Right ventricle myocardium inferior (tissue), 1 donor: ENCODE measurements at places on chromosomes 11 and 22.
A peak's percentile ranks its signal among the peaks of the same experiment; 100 is the strongest.

DNA sequence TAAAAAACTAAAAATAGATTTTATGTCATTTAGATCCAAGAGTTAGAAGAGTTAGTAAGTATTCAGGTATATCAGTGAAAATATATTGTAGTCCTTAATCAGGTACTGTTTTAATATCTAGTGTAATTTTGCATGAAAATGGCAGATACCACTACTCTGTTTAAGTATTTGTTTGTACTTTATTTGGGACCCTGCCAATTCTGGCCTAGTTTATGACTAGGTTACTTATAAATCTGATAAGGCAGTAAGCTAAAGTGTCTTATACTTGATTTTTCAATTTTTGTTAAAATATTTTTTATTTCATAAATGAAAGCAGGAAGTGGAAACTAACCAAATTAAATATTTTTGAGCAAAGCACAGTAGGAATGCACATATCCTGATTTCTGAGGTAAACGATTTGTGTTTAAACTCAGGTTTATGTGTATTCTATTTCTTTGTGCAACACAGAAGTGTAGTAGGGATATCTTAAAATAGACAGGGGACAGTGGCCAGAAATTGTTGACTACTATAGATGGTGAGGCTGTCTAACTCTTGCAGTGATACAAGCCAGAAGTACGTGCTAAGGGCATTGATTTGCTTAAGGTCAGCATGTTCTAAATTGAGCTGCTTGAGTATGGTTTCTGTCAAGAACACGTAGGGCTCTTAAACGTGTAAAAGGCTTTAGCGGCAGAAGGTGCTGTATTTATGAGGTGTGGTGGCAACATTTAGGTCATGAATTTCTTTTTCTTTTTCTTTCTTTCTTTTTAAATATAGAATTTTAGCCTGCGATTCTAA, 34.0 kb downstream of the HIPK3 start:
- DNase-seq: no peak

DNA sequence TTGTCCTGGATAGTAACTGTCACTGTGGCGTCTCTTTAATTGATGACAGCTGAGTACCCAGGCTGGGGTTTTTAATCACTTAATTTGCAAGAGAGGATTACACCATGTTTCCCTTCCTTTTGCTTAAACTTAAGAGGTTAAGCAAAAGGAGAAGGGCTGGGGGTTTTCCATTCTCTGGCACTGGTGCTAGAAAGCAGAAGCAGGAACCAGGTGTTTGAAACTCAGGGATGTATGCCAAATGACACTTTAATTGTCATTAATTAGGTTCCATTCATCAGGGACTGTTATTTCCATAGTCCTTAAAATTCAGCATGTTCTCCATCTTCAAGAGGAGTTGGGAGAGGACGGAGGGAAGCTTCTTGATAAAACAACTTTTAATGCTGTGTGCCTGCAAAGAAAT, 746.2 kb downstream of the NELL1 start:
- DNase-seq: no peak

- DNase-seq: no peak
Measured at GRCh38 chr11:65432100-65432650, 9.6 kb downstream of the NEAT1 start.

GRCh38 chr22:17422736-17423343, 53.6 kb downstream of the CECR2 start:
- DNase-seq: no peak

- no peak for DNase-seq
Measured at GRCh38 chr11:123640029-123640428, 14.4 kb downstream of the SCN3B start.

GRCh38 chr11:14334893-14335292, 24.1 kb downstream of the RRAS2 start:
- DNase-seq: no peak

DNA sequence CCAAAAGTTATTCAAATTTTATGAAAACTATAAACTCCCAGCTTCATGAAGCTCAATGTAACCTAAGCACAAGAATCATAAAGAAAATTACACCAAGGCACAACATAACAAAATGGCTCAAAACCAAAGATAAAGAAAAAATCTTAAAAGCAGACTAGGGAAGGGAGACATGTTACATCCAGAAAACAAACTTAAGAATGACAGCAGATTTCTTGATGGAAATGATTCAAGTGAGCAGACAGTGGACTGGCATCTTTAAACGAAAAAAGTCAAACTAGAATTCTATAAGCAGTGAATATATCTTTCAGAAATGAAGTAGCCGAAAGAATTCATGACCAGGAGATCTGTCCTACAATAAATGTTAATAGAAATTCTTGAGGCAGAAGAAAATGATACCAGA, 75.6 kb downstream of the SHANK2 start:
- DNase-seq: no peak

DNA sequence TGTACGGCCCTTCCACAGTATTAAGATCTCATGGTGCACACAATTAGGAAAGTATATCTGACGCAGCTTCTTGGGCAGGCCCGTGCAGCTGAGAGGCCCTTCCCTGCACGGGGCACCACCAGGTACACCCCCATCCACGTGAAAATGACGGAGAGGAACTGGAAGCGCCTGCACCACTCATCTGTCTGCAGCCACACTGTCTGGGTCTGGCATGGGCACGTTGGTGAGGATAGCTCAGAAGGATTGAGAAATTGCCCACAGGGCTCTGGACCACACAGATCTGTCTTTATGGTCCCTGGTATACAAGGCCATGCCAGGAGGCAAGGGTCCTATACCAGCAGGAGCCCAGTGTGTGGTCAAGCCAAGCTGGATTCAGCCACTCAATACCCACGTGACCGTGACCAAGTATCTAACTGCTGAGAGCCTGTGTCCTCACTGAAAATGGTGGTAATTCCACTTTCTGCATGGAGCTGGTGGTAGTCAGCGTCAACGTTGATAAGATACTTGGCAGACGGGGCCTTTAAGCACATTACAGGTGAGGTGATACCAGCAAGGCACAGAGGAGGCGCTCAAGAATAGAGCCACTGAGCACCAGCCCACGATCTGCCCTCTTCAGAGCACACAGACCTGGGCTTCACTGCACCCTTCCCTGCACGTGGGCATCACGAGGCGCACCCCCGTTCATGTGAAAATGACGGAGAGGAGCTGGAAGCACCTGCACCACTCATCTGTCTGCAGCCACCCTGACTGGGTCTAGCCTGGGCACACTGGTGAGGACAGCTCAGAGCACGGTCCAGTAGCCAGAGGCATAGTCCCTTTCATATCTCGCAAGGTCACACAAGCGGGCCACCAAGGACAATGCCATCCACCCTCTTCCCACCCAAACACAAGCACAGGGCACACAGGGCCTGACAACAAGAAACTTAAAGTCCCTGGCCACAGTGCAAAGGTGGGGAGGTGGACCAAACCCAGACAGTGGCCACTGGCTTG, 28.4 kb downstream of the SHANK2 start:
- DNase-seq: no peak

GRCh38 chr11:12556155-12556554, 118.1 kb upstream of the TEAD1 start:
- DNase-seq: no peak

GRCh38 chr11:29333993-29334775, 682.6 kb downstream of the KCNA4 start:
- DNase-seq: no peak

DNA sequence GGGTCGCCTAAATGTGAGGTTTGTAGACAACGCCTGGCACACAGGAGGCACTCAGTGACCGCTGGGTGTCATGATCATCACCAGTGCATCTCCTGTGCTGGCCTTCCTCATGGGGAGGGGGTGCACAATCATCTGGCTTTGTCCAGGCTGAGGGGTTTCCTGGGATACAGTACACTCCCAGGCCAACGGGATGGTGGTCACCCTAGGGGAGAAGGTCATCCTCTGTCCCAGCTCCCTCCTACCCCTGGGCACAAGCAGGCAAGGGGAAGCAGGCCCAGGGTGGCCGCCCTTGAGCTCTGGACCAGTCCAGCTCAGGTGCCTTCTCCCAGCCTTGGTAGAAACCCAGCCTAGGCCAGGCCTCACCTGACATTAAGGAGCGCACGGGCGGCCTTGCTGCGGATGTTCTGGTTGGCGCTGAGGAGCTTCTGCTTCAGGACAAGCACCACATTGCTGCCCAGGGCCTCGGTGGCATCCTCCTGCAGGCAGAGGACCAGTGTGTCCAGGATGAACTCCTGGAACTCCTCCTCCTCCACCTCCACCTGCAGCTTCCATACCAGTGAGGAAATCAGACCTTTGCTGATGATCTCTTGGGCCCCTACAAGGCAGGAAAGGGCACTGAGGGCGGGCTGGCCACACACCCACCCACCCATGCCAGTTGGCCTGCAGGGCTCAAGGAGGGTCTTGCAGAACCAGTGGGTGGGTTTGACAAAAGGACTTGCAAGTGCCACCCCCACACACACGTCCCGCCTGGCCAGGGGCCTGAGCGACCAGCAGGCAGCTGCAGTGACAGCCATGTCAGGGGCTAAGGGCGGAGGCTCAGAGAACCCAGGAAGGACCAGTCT, 6.6 kb upstream of the GNAZ start:
- DNase-seq: peak; percentile 49

- no peak for DNase-seq
Measured at GRCh38 chr11:5553343-5553742, 5.0 kb upstream of the OR52H1 start.

GRCh38 chr11:60431251-60431650, 1.9 kb downstream of the MS4A5 start:
- no peak for DNase-seq

- DNase-seq: no peak
Measured at GRCh38 chr11:128018692-128019091, 568.7 kb downstream of the ETS1 start.

DNA sequence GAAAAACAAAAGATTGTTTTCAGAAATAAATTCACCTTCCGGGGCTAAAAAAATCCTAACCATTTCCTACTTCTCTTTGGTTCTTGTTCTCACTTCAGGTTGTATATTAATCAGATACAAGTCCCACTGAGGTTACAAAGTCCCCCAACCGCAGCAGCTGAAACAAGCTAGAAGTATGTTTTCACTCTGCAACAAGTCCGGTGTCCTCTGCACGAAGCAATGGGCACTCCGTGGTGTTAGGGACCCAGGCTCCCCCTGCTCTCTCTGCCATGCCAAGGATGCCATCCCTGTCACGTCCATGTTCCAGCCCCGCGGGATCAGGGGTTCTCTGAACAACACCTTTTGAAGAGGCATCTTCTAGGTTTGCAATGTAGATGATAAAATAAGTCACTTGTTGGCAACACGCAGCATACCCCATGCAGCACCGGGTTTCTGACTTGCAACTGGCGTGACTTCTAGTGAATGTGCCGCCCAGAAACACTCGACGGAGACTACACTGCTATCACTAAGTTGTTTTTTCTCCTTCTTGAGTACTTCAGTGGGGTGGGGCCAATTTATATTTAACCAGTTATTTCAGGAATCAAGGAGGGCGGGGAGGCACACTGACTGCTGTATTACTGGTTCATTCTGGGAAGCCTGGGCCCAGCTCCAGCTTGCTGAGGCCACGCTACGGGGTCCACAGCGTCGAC, 25.4 kb upstream of the GSTP1 start:
- DNase-seq: peak; percentile 80
